H54 (cell line): ENCODE measurements at places on chromosomes 7 and 10.

- no peak for DNase-seq
These were observed 359.4 kb downstream of the SORCS1 start for GRCh38 chr10:106804992-106805582.

GRCh38 chr7:134740376-134740775 lies 39.1 kb upstream of the CALD1 start:
- no peak for DNase-seq

DNA sequence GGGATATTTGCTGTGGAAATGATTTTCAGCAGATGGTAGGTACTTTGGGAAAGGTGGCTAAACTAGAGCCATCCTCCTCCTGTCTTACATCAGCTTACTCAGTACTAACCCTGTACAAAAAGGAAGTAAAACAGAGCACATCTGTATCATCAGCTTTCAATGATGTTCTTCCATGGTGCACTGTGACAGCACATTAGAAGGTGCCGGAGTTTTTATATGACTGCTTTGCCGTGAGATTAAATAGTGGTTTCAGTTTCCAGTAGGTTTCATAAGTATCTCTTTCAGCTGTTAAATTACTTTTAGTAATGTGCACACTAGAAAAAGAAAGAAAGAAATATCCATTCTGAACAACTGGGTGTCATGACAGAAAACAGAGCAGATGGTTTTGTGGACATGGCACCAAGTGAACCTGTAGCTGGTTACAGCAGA lies 86.5 kb downstream of the ARID5B start:
- no peak for DNase-seq

DNA sequence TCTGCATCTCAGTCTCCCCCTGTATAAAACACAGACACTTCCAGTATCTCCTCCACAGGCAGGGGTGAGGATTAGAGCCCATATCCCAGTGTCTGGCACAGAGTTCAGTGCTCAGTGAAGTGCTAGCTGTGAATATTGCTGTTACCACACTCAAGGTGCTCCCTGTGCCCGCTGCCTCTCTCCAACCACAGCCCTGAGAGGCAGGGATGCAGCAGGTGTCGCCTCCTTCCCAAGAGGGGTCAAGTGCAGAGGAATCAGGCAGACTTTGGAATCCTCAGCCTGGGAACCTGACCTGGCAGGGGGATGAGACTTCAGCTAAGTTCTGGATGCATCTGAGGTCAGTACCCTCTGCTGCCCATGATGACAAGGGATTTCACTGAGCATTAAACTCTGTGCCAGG lies 163.1 kb downstream of the GFRA1 start:
- no peak for DNase-seq

GRCh38 chr10:26214004-26214403 lies 2.6 kb upstream of the GAD2 start:
- DNase-seq = no peak
